ENCODE measurements at places on chromosomes 16 and 17.

- DNase-seq: no peak
Observed at GRCh38 chr16:82728901-82729300, 102.1 kb downstream of the CDH13 start.

DNA sequence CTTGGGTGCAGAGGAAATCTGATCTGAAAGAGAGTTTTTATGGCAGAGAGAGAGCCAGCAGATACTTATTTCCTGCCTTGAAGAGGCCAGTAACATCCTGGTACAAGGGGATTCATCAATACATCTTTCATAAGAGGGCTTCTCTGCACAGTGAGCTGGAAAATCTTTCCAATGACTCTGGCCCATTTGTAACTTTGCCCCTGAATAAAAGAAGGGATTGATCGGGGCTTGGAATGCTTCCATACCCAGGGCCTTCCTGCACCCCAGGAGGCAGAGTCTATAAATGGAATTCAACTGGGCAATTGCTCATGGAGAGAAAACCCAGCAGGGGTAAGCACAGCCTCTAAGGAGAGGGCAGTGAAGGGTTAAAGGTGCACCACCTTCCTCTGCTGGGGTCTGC lies 163.3 kb downstream of the XYLT1 start:
- DNase-seq: no peak

DNA sequence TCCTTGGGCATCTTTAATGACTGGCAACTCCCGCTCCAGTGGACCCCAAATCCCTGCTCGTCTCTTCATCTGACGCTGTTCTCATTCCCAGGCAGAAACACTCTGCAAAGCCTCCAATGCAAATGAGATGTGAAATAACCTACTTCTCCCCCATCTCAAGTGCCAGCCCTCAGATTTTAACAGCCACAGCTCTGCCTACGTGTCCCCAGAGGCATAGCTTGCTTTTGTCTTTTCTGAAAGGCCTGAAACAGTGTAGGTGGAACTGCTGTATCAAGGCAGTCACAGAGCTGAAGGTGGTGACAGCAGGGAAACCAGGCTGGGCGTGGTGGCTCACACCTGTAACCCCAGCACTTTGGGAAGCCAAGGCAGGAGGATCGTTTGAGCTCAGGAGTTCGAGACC lies 14.7 kb downstream of the RPH3AL start:
- DNase-seq: peak; percentile 81

- no peak for DNase-seq
Observed at GRCh38 chr17:50059759-50060273, 3.9 kb downstream of the ITGA3 start.

GRCh38 chr17:9370467-9370866 lies 205.2 kb downstream of the STX8 start:
- no peak for DNase-seq

DNA sequence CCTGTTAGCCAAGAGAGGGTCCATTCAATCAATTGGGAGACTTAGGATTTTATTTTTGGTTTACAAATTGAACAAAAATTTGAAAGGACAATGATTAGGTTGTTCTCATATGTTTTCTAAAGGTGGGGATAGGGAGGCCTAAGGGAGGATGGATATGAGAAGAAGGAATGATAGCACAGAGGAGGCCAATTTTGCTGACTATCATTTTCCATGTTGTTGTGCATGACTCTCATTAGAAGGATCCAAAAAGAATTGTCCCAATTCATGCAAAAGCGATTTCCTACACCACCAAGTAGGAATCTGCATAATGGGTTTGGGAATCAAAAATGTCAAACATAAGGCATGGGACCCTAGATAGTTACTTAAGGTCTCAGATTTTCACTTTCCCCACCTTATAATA lies 524.8 kb downstream of the KIF2B start:
- DNase-seq: no peak

- no peak for DNase-seq
Observed at GRCh38 chr16:57798953-57799599, 3.2 kb downstream of the KIFC3 start.

DNA sequence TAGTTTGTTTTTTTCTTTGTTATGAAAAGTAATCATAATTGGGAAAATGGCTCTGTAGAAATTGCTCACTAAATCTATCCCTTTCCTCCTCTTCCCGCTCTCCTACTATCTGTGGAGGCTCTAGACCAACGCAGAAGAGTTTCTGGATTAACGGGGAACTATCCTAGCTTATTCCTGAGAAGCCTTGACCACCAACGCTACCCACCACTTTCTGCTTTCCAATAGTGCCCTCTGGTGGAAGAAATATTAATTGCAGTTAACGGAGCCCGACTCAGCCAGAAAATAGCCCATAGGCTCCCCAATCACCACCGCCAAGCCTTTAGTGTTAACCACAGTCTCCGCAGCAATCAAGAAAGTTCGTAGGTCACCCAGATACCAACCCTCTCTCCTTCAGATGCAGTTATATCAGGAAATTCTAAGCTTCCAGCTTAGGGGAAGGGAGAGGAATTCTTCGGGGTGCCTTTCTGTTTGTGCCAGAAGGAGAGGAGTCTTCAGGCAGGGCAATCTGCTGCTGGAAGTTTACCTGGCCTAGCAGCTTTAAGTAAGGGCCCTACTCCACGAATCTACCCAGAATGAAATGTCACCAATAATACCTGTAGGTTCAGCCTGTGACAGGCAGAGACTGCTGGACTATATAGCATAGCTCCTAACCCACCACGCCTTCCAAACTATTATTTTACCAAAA lies 23.0 kb upstream of the NSRP1 start:
- peak; percentile 1 for DNase-seq

GRCh38 chr17:44008205-44008909 lies 3.9 kb downstream of the NAGS start:
- no peak for DNase-seq

DNA sequence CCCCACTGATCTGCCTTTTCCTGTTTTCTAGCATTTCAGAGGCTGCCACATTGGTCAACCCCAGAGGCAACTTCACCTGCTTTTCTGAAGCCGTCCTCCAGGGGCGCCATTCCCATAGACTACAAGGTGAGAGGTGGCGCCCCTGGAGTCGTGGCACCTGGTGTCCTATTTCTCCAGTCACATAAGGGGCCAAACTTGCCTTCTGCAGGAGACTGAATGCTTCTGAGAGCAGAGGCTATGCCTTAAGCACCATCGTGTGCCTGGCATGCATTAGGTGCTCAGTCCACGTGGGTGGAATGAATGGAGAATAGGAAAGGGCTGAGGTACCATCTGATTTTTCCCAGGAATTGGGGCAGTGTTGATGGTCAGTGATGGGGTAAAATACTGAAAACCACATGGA lies 164.8 kb downstream of the HAPSTR1 start:
- no peak for DNase-seq

GRCh38 chr17:13292291-13292690 lies 274.5 kb upstream of the ELAC2 start:
- no peak for DNase-seq

- DNase-seq: no peak
Observed at GRCh38 chr17:81712468-81713003, 452 bp downstream of the SLC25A10 start.

- DNase-seq: no peak
Observed at GRCh38 chr16:80935691-80936090, 71.0 kb downstream of the CMC2 start.

DNA sequence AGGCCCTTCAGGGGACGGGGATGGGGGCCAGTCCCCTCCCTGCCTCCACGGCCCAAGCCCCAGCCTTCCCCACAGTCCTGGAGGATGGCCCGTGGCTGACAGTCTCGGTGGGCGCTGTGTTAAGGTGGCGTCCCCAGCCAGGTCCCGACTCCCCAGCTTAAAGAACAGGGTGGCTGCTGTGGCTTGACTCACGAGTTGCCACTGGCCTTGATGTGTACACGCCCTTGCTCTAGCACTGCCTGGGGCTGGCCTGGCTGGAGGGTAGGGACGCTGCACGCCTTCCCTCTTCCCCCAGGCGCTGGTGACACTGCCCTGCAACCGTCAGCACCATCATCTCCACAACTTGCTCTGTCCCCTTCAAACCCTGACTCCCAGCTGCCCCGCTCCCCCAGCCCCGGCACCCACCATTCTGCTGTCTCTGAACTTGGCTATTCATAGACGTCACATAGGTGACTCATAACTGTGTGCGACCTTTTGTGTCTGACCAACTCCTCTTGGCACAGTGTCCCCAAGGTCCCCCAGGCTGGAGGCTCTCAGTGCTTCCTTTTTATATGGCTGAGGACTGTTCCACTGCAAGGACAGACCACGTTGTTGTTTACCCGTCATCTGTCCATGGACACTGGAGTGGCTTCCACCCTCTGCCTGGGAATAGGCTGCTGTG lies 6.3 kb downstream of the GNPTG start:
- no peak for DNase-seq

DNA sequence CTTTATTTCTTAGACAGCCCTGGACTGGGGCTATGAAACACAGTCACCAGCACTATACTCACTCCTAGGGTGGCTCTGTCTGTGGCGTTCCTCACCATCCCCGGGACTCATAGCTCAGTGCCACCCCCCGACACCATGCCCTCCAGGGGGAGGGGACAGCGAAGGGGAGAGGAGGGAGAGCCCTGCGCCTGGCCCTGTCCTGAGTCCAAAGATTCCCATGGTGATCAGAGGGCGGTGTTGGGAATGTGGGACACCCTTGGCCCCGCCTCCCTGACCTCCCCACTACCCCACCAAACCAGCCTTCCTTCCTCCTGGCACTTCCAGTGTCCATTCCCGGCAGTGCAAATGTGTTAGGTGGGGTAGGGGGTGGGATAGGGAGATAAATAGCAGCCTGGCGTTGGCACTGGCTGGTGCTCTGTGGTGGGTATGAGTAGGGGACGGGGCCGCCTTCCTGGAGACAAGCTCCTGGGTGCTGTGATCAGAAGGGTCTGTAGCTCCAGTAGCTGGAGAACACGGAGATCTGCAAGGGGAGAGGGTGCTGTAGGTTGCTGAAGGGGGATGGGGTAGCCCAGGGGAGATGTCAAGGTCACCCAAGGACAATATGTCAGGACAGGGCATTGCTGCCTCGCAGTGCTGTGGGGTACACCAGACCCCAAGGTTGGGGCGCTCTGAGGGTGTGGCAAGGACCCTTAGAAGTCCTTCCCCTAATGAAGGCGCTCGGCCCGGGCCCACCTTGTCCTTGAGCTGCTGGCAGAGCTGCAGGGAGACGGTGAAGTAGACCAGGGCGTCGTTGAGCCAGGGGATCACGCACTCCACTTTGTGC lies 2.0 kb downstream of the SMIM22 start:
- DNase-seq: no peak

- no peak for DNase-seq
Observed at GRCh38 chr16:85969159-85969558, 70.2 kb downstream of the IRF8 start.

DNA sequence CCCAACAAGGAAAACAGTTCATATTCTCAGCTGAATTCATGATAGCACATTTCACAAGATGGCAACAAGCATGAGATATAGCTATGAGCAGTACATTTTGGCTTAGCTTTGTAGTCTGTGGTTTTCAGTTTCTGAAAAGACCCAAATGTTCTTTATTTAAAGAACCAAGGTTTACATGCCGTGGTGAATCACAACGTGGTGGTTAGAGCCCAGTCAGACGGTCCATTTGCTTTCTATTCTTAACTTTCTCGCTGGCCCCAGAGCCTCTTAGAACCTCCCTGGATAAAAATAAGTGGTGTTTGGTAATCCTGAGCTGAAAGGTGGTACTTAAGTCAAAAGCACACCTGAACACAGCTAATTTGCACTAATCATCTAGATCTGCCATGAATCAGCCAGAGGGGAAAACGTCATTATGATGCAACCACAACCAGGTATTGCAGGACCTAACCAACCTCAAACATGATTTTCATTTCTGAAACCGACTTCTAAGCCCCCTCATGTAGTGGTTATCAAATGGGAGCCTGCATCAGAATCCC lies 18.6 kb upstream of the HAPSTR1 start:
- no peak for DNase-seq

- no peak for DNase-seq
Observed at GRCh38 chr17:67509390-67510287, 132.6 kb downstream of the PITPNC1 start.

- no peak for DNase-seq
Observed at GRCh38 chr16:30567991-30568638, 3.4 kb downstream of the ZNF688 start.

GRCh38 chr16:31916056-31916488 lies 42.5 kb downstream of the ZNF267 start:
- DNase-seq: no peak

DNA sequence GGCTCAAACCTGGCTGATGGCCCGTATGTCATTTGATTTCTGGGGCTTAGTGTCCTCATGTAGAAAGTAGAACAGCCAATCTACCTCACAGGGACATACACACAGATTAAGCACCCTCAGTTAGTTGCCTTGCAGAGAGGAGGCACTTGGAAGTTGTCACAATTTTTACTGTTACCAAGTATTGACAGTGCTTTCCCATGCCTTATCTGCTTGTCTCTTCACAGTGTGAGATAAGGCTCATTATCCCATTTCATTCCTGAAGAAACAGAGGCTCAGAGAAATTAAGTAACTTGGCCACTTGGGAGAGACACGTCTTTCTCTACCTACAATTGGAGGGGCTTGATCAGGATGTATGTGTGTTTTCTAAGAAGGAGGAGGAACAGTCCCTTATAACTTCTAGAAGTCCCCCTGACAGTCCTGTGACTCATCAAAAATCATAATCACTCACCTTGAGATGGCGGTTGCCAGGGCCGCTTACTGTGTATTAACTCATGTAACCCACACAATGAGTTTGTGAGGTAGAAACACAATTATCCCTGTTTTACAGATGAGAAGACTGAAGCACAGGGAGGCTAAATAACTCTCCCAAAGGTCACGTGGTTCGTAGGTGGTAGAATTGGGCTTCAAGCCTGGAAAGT lies 56.9 kb upstream of the LHX1 start:
- DNase-seq: no peak

GRCh38 chr17:73610331-73610911 lies 33.8 kb downstream of the SDK2 start:
- DNase-seq: no peak

DNA sequence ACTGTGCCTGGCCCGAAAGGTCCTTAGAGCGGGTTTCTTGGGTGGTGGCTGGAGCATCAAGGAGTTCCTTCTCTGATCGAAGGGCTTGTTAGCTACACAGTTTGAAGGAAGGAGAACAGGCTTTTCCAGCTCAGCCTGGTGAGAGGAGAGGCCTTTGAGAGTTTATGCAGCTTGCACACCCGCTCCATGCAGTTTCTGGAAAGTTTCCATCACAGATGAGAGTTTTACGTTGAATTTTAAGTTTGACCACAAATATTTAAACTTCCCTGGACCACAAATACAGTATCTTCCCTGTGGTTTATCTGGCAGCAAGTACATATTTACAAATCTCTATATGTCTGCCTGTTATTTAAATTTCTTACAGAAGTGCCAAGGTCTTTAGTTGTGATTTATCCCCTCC lies 56.8 kb downstream of the HIC1 start:
- no peak for DNase-seq

GRCh38 chr16:56233795-56234566 lies 42.7 kb downstream of the GNAO1 start:
- DNase-seq: no peak

All from nucleus accumbens (tissue), 56 donors.